ENCODE measurements at places on chromosomes 2 and 18.

DNA sequence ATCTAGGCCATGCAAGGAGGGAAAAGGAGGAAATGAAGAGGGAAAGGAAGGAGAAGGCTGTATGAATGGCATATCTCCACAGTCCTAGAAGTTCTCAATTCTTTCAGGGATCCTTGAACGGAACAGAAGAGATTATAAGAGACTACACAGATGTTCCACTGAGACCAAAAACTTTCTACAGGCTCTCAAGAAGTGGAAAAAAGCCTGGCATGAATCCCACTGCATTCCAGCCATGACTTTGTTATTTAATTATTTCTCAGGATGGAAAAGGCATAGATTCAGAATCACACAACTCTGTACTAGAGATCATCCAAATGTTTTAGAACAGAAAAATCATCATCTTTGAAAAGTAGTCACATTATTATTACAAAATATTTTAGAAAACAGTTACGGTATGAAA is 131.7 kb upstream of the CDH20 start:
- DNase-seq: no peak

DNA sequence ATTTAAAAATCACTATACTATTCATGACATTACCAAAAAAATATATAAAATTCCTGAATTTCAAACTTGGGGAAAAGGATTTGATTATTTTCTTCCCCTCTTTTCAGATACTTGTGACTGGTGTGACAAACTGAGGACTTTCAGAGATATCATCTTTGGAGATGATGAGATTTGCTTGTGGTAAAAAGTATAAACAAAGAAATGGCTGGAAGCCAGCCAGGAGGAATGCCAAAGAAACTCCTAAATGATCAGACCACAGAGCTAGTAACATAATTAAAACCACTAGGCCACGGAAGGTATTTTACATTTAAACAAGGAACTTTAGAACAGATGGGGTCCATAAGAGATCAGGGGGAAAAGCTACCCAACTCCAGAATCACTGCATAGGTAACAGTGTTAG is 58.7 kb downstream of the PIGN start:
- no peak for DNase-seq

DNA sequence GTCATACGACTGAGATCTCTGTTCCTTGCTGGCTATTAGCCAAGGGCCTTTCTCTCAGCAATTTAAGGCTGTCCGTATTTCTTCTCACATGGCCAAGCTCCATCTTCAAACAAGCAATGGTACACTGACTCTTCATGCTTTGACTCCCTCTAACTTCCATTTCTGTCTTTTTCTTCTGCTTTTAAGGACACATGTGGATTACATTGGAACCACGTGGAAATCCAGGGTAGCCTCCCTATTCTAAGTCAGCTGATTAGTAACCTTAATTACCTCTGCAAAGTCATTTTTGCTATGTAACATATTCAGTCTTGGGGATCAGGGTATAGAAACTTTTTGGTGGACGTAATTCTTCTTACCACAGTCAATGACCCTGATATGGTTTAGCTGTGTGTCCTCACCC is 41.5 kb upstream of the ZNF396 start:
- DNase-seq: no peak

- no peak for DNase-seq
These were observed 70.0 kb downstream of the MBP start for GRCh38 chr18:77062518-77063003.

- no peak for DNase-seq
These were observed 37.5 kb upstream of the ZNF385B start for GRCh38 chr2:179898873-179899272.

GRCh38 chr2:196504788-196505187 is 134.7 kb upstream of the CCDC150 start:
- no peak for DNase-seq

GRCh38 chr2:232539298-232540231 is at the start of gene CHRNG:
CHRNG (plus strand) TSS chr2:232539692; CDS start chr2:232539748, 56 bp downstream.
- no peak for DNase-seq

GRCh38 chr2:218261423-218262236 is 815 bp downstream of the GPBAR1 start:
- DNase-seq: no peak

GRCh38 chr2:196431957-196432356 is 207.6 kb upstream of the CCDC150 start:
- DNase-seq: no peak

DNA sequence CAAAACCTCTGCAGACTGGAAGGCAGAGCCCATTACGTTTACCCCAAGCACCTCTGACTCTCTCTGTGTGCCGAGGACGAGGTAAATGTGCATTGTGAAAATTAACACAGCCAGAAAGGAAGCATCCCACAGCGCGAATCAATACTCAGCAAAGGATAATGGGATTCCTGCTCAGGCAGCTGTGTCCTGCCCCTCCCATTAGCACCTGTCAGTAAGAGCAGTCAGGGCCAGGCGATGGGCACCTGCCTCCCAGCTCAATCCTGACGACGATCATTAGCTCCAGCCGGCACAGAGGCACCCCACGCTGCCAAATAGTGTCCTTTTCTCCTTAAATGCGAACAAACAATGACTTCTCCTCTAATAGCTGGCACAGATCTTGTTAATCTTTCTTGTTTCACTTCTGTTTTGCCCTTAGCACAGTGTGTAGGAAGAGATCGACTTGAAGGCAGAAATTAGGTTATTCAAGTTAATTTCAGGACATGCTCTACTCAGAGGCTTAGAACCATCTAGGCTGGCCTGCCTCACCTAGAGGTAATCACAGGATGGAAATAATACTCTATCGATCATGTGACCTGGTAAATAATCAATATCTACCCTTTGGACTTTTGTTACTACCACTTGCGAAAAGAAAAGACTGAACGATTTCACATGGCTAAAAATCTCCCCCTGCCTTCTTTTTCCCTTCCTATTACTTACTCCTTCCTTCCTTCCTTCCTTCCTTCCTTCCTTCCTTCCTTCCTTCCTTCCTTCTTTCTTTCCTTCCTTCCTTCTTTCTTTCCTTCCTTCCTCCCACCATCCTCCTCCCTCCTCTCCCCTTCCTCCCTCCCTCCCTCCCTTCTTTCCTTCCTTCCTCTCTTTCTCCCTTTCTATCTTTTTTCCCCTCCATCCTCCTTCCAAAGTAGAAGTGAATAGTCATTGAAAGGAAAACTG is 487.9 kb upstream of the ID2 start:
- DNase-seq: peak; percentile 99

GRCh38 chr2:67871686-67872412 is 191.0 kb downstream of the C1D start:
- no peak for DNase-seq

GRCh38 chr2:168700615-168701245 is 101.7 kb upstream of the NOSTRIN start:
- no peak for DNase-seq

DNA sequence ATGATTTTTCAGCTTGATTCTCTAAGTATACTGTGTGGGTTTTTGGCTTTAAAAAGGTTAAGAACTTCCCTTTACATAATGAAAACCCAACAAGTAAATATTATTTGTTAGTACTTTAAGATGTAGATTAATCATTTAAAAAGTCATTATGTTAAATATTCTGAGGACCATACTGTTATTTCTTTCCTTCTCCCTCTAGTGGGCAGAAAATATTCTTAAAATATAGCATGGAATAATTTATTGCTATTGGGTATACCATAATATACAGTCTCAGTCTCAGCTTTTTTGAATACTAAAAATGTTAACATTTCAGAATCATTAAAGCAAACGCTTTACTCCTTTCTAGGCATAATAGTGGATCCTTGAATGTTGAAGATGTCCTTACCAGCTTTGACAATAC is 28.1 kb downstream of the CAMKMT start:
- no peak for DNase-seq

DNA sequence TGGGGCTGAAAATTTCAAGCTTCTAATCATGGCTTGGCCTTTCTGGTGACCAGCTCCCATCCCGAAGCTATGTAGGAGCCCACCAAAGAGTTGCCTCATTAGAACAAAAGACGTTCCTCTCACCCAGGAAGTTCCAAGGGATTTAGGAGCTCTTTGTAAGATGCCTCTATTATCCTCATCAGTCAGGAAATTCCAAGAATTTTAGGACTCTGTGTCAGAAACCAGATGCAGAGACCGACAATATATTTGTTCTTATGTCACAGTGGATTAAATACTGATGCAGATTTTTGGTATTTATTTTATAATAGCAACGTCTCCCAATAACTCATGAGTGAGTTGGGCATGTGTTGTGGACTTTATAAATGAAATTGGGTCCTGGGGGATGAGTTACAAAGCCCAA is 91.8 kb upstream of the SKOR2 start:
- no peak for DNase-seq

GRCh38 chr2:204477358-204477950 is 67.8 kb upstream of the PARD3B start:
- no peak for DNase-seq

GRCh38 chr2:109069331-109070194 is 59.4 kb upstream of the SH3RF3 start:
- DNase-seq: no peak

- no peak for DNase-seq
These were observed 109.8 kb downstream of the DSEL start for GRCh38 chr18:67406714-67407113.

- no peak for DNase-seq
These were observed 19.0 kb upstream of the CCNYL1 start for GRCh38 chr2:207692206-207693065.

- no peak for DNase-seq
These were observed 259.8 kb upstream of the CCDC68 start for GRCh38 chr18:55219059-55219458.

DNA sequence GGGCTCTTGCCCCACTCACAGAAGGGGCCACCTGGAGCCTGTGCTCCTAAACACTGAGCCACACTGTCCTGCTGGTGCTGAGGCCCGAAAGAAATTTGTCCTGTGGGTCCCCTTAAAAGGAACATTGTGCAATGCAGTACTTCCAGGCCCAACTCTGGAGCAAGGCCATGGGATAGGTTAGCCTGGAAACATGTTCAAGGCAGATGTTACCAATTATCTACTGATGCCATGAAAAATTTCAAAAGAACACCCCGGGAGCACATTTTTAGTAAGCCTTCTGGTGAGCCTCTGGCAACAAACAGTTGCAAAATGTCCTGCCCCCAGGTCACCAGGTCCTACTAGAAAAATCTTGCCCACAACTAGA is 12.3 kb upstream of the PTMA start:
- no peak for DNase-seq

Measured in NCI-H1417 treated with DMSO at 0.1 percent for 48 hours (cell line).